ENCODE measurements at places on chromosomes 3 and 15. TPM values are rescaled to one million over a fixed set of nuclear protein-coding genes. Genes with fewer than 3 reads are reported as not detected.
A peak's percentile ranks its signal among the peaks of the same experiment; 100 is the strongest.

DNA sequence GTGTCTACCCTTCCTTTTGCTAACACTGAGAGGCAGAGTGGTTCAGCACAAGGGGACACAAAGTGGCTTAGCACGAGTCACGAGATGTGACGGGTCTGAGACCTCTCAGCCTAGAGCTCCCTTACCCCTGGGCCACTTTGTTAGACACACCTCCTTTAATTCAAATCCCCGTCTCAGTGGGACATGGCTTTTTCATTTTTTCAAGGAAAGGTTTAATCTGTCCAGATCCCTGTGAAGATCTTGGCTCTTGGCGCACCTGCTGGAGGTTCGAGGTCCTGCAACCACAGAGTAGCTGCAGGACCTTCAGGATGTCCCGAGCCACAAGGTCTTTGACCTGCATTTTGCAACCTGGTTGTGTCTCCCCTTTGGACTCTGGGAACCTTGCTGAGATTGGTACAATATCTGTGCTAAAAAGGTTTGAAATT is 52.0 kb downstream of the LPP start:
- no peak for DNase-seq

- no peak for DNase-seq
Observed at GRCh38 chr3:141336672-141337522, 31.4 kb upstream of the ZBTB38 start.

DNA sequence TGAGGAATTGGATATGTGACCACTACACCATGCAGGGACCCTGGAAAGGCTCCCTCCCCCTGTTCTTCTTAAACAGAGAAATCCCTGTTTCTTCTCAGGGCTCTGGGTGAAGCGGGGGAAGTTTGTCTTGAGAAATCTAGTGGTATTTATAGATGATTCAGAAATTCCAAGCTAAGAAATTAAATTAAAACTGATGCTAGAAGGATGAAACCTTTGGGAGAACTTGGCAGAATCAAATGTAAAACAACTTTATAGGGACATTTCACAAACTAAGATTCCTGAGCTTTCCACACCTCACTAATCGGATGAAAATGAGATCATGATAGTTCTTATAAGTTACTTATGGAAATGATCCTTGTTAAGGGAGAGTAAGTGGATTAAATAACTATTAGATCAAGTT is 54.2 kb downstream of the FBXL2 start:
- DNase-seq: no peak

- peak; percentile 81 for DNase-seq
Observed at GRCh38 chr3:186209810-186210752, 101.2 kb upstream of the ETV5 start.

The CRYBG3 gene
- 20.0 TPM for total RNA-seq

The ST8SIA2 gene
- 1.7 TPM for total RNA-seq

Data from umbilical cord (tissue), 2 donors.